ENCODE measurements at places on chromosomes 6 and 20.

GRCh38 chr6:135796643-135797305 is 54.7 kb upstream of the PDE7B start:
- DNase-seq = no peak

- DNase-seq = no peak
Measured at GRCh38 chr20:58523072-58523970, 8.1 kb upstream of the APCDD1L start.

DNA sequence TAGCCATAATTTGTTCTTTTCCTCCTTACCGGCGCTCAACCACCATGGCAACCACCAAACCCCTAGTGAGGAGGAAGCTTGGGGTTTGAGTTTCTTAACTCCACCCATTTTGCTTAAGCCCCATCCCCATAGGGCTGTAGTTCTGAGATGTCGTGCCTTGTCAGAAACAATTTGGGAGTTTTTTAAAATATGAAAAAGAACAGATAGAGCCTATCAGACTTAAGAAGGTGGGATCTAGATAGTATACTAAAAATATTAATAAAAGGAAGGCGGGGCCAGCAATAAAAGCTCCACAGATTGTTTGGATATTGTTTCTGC is 5.6 kb downstream of the BRD2 start:
- peak; percentile 45 for DNase-seq

- no peak for DNase-seq
Measured at GRCh38 chr6:17813542-17813941, 106.8 kb upstream of the NUP153 start.

GRCh38 chr6:30067460-30068139 is 602 bp downstream of the PPP1R11 start:
- DNase-seq = no peak

DNA sequence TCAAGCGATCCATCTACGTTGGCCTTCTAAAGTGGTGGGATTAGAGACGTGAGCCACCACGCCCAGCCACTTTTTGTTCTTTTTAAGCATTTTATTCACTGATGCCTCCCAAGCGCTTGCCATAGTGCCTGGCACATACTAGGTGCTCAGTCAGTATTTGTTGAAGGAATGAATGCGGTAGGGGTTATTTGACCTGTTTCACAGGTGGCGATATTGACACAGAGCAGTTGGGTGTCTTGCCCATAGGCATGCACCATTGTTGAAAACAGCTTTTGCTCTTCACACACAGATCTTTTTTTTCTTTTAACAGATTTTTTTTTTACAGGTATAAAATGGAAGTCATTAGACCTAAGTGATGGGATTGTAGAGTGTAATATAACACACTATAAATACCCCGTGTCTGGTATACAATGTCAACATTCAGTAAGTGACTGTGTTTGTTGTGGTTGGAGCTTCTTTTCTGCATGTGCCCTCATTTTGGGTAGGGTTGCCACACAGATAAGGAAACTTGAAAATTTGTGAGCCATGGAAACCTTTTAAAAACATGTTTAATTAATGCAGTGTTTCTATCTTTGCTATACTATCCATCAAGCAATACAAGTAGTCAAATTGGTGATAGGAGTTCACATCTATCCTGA is 24.8 kb downstream of the RREB1 start:
- DNase-seq = no peak

- no peak for DNase-seq
Measured at GRCh38 chr6:130063806-130064205, 45.4 kb downstream of the L3MBTL3 start.

DNA sequence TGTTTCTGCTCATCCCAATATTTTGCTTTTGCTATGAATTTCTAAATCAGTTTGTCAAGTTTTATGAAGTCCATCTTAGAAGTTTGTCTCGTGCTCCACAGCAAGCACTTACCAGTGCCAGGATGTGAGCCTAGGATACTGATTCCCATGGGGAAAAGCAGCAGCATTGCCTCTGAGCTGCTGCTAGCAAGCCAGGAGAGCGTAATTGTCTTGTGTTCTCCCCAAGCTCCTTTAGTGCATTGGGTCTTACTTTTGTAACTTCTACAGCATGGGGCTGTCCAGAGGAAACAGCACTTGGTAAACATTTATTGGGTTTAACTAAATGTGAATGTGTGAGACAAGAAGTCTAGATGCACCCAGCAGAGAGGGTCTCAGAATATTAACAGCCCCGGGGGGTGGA is 76.1 kb downstream of the RNF182 start:
- peak; percentile 90 for DNase-seq

DNA sequence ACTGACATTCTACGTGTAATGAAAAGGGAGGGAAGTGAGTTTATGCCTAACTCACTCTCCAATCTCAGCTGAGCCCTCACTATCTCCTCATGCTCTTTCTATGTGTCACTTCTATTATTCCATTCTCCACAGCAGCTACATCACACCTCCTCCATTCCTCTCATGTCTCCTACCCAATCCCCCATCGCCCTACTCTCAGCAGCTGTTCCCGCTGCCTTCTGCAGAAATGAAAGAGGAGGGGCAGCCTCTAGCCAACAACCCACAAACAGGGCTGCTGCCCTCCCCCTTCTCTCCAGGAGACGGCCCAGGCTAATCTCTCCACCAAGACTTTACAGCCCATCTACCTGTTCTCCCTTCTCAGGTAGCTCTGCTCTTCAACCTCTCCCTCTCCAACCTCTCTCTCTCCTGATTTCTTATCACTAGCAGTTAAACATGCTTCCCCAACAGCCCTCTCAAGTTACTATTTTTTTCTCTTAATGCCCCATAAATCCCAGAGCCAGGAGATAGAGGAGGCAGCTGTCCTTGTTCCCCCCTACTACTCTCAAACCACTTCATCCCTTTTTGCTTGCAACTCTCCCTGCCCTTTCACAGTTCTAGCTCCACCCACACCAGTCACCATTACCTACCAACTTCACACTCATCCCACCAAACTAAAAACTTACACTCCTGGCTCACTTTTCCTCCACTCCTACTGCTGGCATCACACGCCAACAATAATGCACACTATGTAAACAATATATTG is 136.5 kb downstream of the BTBD9 start:
- no peak for DNase-seq

- peak; percentile 70 for DNase-seq
Measured at GRCh38 chr6:156283091-156283490, 494.1 kb upstream of the ARID1B start.
